ENCODE measurements at places on chromosomes 6 and 20. TPM values are rescaled to one million over a fixed set of nuclear protein-coding genes. Genes with fewer than 3 reads are reported as not detected.

- ATAC-seq: no peak
These were observed 60.4 kb upstream of the RSPO3 start for GRCh38 chr6:127058027-127058426.

DNA sequence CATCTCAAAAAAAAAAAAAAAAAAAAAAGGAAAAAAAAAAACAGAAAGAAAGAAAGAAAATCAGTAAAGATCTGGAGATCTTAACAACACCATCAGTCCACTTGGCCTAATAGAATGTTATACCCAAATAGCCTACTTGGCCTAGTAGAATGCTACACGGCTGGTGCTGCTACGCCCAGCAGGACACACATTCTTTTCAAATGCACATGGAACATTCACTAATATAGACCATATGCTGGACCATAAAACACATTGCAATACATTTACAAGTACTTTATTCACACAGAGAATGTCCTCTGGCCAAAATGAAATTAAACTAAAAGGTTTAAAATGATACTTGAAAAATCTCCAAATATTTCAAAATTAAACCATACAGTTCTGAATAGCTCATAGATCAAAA is 80.0 kb upstream of the TNFAIP3 start:
- no peak for ATAC-seq

DNA sequence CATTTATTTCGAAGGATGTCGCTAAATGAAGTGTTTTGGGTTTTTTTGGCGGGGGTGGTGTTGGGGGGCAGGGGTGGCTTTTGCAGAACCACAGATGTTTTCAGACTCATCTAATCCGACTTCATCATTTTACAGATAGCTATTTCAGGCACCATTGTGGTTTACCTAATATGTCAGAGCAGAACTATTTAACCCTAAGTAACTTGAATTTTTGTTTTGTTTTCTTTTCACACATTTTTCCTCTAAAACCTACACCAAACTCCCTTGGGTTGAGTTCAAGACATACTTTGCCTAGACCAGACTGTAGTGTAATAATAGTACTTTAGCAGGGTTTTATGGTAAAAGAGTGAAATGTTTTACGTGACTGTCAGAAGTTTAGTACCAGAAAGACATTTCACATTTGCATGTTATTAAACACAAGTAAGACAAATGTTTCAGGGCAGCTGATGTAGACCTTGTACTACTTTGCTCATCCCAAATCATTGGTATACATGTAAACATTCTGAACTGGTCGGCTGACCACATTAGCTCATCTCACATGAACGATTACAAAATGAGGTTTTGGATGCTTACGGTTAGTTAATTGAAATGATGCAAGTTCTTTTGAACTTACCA is 37.7 kb downstream of the MAP3K4 start:
- peak; percentile 81 for ATAC-seq

- peak; percentile 66 for ATAC-seq
These were observed 110.4 kb downstream of the MYB start for GRCh38 chr6:135291288-135292076.

DNA sequence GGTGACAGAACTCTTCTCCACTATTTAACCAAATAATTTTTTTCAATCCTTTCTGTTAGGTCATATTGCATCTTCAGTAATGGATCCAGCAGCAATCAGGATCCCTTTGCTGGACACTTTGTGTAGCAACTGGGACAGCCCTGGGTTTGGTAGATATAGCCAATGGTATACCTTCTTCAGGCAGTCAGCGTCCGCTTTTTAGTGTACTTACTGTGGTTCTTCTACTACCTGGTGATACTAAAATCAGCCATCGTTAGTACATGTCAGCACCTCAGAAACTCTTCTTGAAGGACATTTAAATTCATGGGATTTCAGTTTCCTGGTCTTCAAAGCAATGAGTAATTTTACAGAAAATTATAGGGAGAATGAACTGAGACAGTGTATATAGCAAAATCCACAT is 93.5 kb downstream of the ADGRG6 start:
- peak; percentile 66 for ATAC-seq

DNA sequence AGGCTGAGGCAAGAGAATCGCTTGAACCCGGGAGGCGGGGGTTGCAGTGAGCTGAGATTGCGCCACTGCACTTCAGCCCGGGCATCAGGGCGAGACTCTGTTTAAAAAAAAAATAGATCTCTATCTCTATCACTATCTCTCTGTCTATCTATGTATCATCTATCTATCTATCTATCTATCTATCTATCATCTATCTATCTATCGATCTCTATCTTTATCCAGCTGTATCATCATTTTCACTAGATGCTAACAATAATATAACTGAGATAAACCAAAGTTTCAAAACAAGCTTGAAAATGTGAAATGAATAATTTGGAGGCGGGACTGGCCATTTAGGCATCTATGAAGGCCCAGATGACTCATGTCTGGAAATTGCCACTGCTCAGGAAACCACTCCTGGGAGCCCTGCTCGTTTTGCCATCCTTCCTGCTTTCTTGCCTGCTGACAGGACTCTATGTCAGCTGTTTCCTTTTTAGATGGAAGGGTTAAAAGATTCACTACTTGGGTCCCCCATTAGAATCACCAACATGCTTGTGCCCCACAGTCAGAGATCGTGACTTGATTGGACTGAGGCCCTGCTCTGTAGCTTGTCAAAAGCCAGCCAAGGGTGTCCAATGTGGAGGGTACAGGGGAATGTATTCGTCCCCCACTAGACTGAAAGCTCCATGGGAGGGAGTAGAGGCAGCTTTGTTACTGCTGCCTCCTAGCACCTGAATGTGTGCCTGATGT is 61.7 kb downstream of the UTRN start:
- peak; percentile 20 for ATAC-seq

GRCh38 chr6:73585566-73586415 is 65.0 kb upstream of the EEF1A1 start:
- peak; percentile 72 for ATAC-seq

DNA sequence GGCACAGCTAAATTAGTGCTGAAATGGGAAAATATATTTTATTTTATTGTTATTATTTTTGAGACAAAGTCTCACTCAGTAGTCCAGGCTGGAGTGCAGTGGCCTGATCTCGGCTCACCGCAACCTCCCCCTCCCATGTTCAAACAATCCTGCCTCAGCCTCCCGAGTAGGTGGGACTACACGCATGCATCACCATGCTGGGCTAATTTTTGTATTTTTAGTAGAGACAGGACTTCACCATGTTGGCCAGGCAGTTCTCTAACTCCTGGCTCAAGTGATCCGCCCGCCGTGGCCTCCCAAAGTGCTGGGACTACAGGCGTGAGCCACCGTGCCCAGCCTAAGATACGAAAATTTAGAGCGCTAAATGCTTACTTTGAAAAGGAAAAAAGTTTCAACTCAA is 4.8 kb downstream of the RAB23 start:
- ATAC-seq: no peak

DNA sequence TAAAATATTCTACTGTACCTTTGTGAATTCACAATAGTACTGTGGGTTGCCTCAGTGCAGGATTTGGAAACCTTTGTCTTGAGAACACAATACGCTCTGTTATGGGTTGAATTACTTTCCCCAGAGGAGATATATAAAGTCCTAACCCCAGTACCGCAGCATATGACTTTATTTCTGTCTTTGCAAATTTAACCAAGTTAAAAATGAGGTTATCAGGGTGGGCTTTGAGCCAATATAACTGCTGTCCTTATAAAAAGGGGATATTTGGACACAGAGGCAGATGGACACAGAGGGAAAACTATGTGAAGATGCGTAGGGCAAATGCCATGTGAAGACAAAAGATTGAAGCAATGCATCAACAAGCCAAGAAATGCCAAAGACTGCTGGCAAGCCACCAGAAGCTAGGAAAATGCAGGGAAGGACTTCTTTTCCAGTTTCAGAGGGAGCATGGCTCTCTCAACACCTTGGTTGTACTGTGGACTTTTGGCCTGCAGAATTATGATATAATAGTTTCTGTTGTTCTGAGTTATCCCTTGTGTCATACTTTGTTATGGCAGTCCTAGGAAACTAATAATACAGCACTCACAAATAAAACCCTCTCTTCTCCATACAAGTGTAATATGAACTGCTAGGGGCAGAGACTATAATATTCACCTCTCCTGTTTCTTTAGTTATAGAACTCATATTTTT is 292.6 kb upstream of the SPTLC3 start:
- ATAC-seq: no peak

DNA sequence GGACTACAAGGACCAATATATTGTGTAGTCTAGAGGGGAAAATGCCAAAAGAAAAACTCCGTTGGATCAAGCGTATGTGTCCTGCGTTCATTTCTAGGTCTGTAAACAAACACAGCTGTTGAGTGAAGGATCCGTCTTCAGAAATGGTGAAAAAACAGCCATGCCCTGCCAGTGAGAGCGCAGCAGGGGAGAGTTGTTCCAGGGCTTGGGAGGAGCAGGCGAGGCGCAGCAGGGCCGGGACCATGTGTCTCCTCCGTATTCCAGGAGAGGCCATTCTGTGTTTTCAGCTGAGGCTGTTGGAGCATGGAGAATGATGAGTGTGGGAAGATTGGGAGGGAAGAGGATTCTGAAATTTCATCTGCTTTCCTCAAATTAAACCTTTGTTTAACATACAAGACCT is 38.0 kb downstream of the BMP6 start:
- no peak for ATAC-seq

- no peak for ATAC-seq
These were observed 238.4 kb upstream of the OPRM1 start for GRCh38 chr6:153800580-153801188.

- no peak for ATAC-seq
These were observed 32.2 kb upstream of the TULP1 start for GRCh38 chr6:35544769-35545361.

DNA sequence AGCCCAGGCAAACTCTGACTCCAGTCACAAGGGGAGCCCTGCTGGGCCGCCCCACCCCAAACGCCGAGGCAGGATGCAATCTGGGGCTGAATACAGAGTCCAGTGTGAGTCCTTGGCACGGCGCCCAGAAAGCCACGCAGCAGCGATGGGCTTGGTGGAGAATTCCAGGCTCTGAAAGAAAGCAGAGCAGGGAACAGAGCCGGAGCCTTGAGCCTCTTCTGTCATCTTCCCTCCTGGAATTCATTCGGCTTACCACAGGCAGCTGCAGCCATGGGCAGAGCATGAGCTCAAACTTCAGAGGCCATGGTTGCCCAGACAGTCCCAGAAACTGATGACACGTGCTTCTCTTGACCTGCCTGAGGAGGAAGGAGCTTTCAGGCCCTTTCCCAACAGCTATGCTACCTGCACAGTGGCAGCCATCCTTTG is 441.1 kb upstream of the JARID2 start:
- ATAC-seq: no peak

- no peak for ATAC-seq
These were observed 29.6 kb downstream of the OR2B2 start for GRCh38 chr6:27882624-27883023.

DNA sequence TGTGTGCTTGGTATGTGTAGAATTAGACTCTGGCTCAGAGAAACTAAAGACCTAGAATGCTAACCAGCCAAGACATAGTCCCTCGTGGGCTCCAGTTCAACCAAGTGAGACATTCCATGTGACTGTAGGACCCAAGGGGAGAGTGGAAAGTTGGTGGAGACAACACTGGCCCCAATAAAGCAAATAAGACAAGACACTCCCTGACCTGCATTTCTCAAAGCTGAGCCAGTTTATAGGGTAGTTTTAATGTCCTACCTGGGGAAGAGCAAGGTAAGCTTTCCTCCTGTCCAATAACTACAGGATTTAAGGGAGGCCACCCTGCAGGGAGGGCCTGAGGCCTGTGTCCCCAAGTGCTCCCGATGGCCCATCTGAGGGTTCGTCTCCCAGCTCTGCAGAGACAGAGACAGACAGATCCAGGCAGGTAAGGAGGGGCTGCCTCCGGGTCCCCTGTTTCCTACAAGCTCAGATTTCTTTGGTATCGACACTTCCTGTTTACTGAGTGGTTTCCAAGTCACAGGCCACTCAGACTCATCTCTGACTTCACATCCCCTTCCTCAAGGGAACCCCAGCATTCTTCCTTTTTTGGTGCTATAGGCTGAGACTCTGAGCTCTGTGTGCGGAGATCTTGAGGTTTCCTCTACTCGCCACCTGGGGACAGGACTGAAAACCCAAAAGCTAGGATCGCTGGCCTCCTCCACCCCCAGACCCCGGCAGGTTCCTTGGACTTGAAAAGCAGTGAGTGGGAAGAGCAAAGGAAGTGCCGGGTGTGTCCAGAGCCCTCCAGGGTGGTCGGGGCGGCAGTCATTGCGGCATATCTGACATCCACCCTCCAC is 92.4 kb downstream of the PRND start:
- peak; percentile 80 for ATAC-seq

- no peak for ATAC-seq
These were observed 809.4 kb upstream of the CITED2 start for GRCh38 chr6:140183881-140184280.

- peak; percentile 67 for ATAC-seq
These were observed 285.8 kb upstream of the SUPT3H start for GRCh38 chr6:45663251-45664221.

DNA sequence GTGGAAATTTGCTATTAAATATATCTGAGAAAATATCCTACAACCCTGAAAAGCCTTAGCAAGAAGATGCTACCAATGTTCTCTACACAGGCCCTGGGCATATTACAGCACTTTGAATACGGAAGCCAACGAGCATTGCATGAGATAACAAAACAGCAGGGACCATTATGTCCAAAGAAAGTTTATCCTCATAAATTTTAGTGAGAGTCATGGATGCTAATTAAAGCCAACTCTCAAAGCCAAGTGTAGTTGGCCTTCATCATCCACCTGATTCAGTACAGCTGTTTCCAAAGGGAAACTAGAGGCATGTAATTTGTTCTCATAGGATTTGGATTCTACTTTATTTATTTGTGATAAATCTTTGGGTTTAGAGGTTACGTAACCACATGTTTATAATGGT is 564.8 kb downstream of the RFPL4B start:
- no peak for ATAC-seq

DNA sequence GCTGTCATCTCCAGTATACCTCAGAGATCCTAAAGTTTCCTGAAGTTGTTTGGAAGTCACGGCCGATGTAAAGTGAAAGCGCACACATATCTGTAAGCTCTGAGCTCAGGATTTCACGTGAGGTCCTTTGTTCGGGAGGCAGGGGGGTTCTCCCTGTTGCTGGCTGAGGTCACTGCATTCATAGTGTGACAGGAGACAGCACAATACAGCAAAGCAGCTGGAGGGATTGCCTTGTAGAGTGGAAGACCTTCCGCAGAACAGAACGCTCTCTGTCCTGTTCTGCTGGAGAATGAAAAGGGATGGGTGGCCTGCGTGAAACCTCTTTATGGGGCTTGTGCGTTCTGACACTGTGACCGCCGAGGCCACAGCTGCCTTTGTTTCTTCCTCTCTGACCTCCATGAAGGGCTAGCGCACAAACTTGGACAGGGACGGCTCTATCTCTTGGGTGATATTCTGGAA is 13.4 kb upstream of the SERPINB1 start:
- ATAC-seq: no peak

Gene NRSN1
- not detected for total RNA-seq

Gene TINAG
- not detected for total RNA-seq

Gene PRRT1
- total RNA-seq: 0.29 TPM

Gene ZC2HC1B
- total RNA-seq: not detected

Gene SALL4
- 0.04 TPM for total RNA-seq

Gene TNNC2
- 0.37 TPM for total RNA-seq

Gene FLRT3
- total RNA-seq: not detected

Gene OTOR
- not detected for total RNA-seq

Gene PDE7B
- 0.04 TPM for total RNA-seq

Gene CNBD2
- total RNA-seq: 5.1 TPM

Gene LST1
- total RNA-seq: 28.7 TPM

Measured in activated T-helper 17 cell treated with anti-CD3 and anti-CD28 coated beads, Interleukin-2, amount 50 U/mL, for 72 hours (primary cell).